Stimulated activated CD8-positive, alpha-beta memory T cell treated with anti-CD3 and anti-CD28 coated beads, Interleukin-15, amount 100 ng/mL, for 4 hours (primary cell): ENCODE measurements at places on chromosomes 6 and 20.

DNA sequence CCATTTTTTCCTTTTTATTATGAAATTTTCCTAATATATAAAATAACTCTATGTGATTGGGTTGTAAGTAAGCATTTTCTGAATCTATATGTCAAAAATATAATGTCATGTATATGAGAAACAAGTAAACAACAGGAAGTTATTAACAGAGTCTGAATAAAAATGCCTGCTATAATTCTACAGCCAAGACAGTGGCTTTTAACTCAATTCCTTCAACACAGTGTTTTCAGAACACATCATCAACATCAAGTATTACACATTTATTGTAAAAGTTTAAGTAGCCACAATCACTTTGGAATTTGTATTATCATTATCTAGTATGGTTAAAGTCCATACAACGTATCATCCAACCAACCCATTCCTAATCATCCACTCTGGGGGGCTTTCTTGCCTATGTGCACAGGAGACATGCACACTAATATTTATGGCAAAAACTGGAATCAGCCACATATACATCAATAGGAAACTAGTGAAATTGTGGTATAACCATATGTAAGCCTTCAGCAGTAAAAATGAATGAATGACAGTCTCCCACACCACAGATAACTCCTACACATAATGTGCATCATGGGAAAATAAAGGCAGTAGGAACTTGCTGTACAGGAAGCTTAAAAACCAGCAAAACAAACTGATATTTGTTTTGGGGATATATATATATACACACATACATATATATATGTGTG is 6.9 kb upstream of the HLA-A start:
- no peak for DNase-seq

DNA sequence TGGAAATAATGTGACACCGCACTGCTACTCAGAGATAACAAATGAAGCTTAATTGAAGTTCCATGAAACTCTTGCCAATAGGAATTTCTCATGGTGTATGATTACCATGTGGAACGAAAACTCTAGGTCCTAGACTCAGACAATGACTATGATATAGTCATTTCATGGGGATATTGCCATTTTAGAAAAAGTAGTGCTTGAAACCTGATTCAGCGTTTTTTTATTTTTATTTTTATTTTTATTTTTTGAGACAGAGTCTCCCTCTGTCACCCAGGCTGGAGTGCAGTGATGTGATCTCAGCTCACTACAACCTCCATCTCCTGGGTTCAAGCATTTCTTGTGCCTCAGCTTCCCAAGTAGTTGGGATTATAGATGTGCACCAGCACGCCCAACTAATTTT is 253.9 kb downstream of the FARS2 start:
- no peak for DNase-seq

DNA sequence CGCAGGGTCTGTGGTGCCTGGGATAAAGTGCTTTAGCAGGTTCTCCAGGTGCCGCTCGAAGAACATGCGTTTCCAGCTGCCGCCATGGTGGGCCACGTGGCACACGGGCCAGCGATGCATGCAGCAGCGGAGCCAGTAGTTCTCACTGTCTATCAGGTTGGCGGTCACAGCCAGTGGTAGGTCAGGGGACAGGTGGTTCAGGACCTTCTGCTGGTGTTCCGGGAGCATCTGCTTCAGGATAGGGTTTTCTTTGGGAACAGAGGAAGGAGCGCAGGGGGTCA is 16.0 kb downstream of the TMEM151B start:
- DNase-seq, result no peak

DNA sequence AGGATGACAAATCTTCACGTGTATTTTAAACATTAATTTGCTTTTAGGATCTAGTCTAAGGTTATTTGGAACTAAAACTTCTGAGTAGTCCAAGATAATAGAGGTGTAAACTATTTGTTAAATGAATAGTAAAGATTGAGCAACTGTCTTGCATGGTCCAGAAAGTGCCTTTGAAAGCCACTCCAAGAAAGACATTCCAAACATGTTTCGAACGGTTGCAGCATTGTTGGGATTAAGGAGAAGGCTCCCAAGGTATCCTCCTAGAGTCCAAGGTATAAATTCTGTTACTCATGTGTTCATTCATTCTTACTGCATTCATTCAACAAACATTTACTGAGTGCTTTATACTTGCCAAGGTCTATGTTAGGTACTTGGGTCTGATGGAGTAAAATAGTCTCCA is 28.8 kb upstream of the MYLK2 start:
- DNase-seq, result no peak

- DNase-seq, result no peak
These were observed 274.9 kb downstream of the UTRN start for GRCh38 chr6:144559865-144560593.
